ENCODE measurements at places on chromosomes 3 and 15.

DNA sequence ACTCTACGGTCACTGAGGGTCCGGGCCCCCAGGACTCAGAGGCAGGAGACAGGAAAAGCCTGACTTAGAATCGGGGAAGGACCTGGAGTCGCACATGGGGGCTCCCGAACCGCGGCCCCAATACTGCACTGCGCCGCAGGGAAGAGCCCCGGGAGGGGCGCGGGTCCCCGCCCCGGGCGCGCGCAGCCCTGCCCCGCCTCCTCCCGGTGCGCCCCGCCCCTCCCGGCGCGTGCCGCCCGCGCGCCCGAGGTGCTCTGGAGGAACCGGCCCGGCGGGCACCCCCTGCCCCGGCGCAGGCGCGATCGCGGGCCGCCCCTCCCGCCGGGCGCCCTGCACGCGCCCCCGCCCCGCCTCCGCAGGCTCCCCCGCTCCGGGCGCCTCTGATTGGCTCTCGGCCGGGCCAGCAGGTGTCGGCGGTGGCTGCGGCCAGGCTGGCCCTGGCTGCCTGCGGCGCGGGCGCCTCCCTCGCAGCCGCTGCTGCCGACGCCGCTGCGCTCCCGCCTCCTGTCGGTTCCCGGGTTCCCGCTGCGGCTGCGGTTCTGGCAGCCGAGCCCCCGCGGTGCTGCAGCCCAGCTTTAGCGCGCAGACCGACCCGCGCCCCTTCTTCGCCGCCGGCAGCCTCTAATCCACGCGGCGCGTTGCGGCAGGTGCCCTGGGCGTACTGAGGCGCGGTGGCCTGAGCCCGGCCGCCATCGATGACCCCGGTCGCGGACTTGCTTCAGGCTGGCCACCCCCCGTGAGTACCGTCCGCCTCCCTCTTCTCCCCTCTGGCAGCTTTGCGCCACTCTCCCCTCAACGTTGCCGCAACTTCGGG is at the start of gene MYRIP:
MYRIP (plus strand) TSS at position 429 of the 814 bp plus-strand sequence. CDS start 91,208 bp downstream, outside the sequence.
- DNase-seq = no peak

GRCh38 chr3:139421040-139421439 is 31.6 kb upstream of the COPB2 start:
- DNase-seq = no peak

DNA sequence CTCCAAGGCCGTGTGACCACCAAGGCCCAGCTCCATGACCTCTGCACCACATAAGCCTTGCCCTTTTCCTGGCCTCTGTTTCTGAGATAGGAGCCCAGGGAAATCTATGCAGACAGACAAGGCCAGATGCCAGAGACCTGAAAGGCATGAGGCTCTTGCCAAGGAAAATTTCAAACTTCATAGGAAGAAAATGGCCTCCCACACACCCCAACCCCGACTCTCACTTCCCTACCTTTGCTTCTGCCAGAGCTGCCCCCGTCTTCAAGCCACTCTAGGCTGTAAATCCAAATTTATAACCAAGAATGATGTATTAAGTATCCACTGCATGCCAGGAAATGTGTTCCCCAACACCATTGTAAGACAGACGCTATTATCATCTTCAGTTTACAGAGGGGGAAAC is 65.5 kb upstream of the HRH1 start:
- no peak for DNase-seq

DNA sequence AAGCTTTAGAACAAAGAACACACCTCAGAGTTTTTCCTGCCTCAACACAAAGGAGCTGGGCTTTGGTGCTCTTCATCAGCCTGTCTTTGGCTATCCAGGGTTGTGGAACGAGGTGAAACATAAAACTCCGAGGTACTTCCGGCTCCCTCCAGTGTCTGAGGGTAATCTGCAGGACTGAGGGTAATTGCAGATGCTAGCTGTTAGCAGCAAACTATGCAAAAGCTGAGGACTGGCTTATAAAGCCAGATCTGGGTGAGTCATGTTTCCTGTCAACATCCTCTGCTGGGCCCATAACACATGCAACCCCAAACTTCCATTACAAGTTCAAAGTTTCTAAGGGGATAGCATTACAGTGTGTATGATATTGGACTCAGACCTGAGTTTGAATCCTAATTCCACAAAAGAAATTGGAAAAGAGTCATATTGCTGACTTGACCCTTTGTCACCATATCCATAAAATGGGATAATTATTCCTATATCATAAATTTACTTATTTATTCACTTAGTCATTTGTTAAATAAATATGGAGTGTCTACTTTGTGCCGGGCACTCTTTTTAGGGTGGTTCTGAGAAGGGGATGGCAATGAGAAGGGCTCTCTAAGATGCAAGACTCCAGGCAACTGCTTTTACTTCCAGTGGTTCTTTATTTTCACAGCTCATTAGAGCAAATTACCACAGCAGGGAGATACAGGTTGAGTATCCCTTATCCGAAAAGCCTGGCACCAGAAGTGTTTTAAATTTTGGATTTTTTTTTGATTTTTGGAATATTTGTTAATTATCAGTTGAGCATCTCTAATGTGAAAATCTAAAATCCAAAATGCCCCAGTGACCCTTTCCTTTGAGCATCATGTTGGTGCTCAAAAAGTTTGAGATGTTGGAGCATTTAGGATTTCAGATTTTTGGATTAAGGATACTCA is 9.5 kb upstream of the TRIM69 start:
- DNase-seq = peak; percentile 97

GRCh38 chr3:188239577-188239976 is 85.6 kb downstream of the LPP start:
- DNase-seq = no peak

DNA sequence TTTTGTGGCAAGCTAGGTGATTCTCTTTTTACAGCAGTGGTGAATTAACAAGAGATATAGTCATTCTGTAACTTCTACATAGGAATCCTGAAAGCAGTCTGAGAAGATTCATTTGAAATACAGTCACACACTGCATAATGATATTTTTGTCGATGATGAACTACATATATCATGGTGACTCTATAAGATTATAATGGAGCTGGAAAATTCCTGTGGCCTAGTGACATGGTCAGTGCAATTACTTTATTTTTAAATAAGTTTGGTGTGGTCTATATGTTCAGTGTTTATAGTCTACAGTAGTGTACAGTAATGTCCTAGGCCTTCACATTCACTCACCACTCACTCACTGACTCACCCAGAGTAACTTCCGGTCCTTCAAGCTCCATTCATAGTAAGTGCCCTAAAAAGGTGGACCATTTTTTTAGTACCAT is 511.4 kb upstream of the MCTP2 start:
- DNase-seq = no peak

DNA sequence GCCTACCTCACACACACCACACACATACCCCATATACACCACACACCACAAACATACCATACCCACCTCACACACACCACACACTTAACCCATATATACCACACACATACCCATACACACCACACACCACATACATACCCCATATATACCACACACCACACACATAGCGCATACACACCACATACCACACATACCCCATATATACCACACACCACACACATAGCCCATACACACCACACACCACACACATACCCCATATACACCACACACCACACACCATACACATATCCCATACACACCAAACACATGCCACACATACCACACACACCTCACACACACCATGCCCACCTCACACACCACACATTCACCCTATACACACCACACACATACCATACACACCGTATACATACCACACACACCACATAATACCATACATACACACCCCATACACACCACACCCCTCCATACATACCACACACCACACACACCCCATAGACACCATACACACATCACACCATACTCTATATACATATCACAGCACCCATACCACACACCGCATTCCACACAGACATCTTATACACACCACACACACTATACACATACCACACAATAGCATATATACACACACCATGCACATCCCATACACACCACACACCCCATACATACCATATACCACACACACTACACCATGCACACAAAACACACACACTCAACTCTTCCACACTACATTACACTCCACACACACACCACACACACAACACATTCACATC is 29.5 kb downstream of the APBA2 start:
- DNase-seq = no peak
